ENCODE measurements at places on chromosomes 12 and 14.

- peak; percentile 38 for DNase-seq
Observed at GRCh38 chr12:120367233-120367923, 1.6 kb downstream of the MSI1 start.

DNA sequence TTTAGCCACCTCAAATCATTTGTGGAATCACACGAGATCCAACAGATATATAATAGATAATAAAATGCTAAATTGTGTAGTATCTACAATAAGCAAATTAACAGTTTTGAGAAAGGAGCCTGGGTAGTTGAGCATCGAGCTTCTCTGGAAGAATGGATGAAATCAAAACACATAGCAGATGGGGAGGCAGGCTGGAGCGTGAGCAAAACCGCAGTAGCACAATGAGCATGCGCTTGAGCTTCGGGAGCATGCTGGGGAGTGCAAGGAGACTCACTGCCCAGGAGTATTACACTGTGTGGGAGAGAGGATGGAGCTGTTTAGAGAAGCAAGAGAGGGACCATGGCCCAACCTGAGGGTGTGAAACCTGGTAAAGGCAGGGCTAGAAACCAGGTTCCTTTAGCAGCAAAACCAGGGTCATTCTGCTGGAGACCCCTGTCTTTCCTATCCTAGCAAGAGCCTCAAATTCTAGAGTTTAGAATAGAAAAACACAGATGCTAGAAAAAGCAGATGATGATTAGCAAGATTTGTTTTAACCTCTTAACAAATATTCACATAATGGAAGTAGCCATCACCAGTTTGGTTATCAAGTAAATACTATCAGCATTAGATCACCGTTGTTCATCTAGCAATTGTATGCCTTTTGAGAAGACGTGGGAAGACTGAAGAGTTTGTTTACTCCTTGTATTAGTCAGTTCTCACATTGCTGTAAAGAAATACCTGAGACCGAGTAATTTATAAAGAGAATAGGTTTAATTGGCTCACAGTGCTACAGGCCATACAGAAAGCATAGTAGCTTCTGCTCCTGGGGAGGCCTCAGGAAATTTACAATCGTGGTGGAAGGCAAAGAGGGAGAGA, 484.8 kb downstream of the EGLN3 start:
- DNase-seq, result no peak

DNA sequence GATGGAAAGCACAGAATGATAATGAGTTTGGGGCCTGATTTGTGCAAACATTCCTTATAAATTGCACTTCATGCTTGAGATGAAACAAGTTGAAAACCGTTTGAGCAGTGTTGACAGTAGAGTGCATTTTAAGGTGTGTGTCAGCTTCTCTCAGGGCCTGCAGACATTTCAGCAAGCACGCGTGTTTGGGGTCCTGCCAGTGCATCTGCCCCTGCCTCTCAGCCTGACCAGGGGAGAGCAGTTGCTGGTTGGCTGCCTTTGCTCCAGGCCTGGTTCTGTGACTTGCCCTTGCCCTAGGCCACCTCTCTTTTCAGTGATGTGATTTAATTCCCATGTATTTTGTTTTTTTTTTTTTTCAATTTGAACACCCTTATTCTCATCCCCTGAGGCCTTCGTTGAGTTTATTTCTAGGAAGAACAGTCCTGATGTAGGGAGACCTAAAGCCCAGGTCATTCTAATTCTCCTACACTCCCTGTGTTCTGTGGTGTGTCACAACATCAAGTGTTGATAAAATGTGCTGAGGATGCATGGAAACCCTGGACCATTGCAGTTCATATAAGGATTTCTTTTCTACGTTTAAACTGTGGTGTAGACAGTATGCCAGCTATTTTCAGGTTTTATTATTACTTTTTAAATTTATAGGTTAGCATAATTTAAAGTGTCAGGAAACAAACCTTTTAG, 40.1 kb upstream of the AMN start:
- DNase-seq, result no peak

- no peak for DNase-seq
Observed at GRCh38 chr12:119231774-119232173, 53.0 kb downstream of the HSPB8 start.

DNA sequence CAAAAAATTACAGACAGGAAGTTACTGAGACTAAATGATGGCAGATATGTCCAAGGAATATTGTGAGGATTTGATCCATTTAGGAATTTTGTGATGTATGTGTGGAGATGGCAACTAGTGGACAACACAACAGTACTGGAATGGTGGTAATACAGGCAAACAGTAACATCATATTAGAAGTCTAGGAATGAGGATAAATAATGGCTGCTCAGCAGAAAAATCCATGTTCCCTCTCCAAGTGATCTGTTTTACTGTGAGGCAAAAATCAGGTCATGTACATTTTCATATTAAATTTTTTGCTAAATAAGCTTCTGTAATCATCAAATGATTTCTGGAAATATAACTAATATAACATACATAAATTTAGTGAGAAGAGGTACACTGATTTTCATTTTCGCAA, 108.4 kb downstream of the MED13L start:
- DNase-seq, result no peak

GRCh38 chr14:60090864-60091519, 731 bp upstream of the PCNX4 start:
- no peak for DNase-seq

DNA sequence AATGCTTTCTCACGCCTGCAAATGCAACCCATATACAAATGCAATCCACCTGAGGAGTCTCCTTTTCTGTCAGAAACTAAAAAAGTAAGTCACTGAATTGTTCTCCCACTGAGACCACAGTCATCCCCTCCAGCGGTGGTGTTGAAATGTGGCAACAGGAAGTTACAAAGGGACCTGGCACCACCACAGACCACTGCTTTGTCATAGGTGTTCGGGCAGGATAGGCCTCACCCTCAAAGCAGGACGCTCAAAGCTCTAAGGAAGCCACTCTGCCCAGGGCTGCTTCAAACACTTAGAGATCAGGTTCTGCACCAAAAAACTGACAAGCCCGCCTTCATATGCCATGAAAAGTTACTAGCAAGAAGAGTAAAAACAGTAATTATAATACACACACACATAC, 11.3 kb downstream of the PHLDA1 start:
- DNase-seq, result no peak

DNA sequence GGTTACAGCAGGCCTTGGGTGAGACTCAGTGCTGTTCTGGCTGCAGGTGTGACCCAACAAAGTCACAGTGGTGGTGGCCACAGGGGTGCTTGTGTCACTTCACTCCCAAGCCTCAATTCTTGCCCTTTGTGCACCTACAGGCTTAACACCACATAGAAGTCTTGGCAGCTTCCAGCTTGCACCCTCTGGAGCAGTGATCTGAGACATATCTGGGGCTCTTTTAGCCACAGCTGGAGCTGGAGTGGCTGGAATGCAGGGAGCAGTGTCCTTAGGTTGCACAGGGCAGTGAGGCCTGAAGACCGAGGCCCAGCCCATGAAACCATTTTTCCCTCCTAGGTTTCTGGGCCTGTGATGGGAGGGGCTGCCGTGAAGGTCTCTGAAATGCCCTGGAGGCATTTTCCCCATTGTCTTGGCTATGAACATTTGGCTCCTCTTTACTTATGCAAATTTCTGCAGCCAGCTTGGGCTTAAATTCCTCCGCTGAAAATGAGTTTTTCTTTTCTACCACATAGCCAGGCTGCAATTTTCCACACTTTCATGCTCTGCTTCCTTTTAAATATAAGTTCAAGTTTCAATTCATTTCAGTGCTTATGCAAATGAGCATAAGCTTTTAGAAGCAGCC, 37.7 kb downstream of the ADAM21 start:
- DNase-seq, result no peak

GRCh38 chr12:119589097-119589496, 4.5 kb upstream of the TMEM233 start:
- no peak for DNase-seq

- DNase-seq, result no peak
Observed at GRCh38 chr12:70842942-70843341, 77.6 kb downstream of the PTPRR start.

GRCh38 chr12:112146123-112146522, 20.8 kb downstream of the TRAFD1 start:
- no peak for DNase-seq

DNA sequence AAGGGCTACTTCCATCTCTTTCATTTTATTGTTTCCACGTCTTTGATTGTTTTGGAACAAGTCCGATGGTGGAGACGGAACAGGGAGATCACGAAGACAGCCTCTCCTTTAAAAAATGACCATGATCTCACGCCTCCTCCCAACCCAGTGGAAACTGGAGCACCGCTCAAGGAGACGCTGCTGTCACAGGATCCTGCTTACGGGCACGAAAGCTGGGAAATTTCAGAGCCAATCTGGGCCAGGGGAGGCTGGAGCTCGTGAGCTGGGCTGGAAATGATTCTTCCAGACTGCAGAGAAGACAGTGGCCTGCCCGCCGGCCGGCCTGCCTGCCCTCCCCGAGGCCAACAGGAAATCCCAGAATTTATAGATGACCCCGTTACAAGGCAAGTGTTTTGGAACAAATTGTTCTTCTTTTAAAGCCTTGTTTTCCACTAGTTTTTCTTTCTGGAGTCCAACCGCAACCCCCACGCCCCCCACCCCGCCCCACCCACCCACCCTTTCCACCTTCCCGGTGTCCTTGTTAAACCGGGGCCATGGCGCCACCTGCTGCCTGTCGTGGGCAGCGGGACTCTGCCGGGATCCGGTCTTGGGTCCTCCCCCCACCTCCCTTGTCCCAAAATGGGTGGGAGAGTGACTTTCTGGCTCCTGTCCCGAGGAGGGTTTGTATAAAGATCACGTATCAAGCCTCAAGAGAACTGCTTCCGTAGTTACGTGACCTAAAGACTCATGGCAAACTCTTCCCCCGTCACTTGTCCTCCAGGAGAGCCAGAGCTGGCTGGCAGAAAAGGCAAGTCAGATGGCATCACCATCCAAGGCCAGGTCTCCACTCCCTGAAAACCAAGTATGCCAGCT, 40.3 kb downstream of the MAP1LC3B2 start:
- DNase-seq, result peak; percentile 73

GRCh38 chr12:113903381-113903863, 62.7 kb downstream of the RBM19 start:
- no peak for DNase-seq

DNA sequence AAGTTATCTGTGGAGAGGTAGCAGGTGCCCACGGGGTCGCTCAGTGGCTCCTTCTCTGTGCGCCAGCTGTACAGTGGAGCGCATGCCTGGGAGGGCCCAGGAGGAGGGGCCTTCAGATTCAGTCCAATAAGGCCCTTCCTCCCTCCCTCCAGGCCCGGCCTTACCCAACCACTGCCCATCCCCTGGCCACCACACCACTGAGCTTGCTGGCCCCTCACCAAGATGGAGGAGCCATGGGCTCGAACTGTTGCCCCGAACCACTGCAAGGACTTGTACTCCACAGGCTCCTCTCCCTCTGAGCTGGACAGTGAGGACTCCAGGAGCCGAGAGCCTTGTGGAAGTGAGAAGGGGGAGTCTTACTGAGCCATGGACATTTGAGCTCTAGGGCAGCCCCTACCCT, 9.8 kb downstream of the ITGA5 start:
- no peak for DNase-seq

DNA sequence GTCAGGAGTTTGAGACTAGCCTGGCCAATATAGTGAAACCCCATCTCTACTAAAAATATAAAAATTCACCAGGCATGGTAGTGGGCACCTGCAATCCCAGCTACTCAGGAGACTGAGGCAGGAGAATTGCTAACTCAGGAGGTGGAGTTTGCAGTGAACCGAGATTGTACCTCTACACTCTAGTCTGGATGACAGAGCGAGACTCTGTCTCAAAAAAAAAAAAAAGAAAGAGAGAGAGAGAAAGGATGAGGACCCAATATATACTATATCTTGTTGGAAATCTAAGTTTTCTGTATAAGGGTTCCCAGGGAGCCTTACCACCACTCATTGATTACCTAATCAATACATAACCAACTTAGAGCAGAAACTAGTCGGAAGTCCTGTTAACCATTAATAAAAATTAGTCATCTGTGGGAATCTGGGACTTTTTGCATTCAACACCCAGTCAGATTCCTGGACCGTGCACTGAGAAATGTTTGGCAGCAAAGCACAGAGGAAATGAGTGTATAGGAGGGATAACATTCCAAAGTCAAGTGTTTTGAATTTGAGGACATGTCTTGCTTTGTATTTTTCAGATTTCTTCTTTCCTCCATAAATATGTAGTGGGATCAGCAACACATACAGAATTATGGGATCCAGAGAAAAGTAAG, 44.8 kb upstream of the NR2C1 start:
- DNase-seq, result no peak

DNA sequence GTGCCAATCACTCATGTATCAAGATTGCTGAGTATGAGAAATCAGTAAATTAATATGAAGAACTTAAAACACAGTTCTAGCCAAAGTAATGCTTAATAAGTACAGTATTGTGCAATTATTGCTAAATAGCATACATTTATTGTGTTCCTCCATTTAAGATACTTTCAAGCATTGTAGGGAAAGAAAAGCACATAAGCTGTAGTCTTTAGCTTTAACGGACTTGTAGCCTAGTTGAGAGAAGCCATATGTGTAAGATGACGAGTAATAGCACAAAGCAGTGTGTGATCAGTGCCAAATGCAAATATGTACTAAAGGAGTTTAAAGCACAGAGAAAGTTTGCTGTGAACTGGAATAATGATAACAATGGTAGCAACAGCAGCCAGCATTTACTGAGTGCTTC, 38.1 kb downstream of the ETV6 start:
- no peak for DNase-seq

DNA sequence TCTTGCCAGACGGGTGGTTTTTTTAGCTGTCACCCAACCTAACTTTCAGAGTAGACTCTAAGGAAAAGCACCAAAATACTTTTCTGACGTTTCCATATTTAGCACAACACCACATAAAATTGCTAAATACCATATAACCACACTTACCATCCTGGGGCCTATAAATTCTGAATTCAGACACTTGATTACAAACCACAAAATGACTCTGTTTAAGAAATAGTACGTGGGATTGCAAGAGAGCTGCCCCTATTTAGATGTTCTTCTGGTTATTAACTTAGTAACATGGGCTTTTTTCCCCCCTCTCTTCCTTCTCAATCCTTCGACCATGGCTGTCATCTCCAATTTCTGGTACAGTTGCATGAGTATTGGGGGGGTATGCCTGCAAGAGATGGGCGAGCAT, 287.7 kb downstream of the BMP4 start:
- DNase-seq, result no peak

DNA sequence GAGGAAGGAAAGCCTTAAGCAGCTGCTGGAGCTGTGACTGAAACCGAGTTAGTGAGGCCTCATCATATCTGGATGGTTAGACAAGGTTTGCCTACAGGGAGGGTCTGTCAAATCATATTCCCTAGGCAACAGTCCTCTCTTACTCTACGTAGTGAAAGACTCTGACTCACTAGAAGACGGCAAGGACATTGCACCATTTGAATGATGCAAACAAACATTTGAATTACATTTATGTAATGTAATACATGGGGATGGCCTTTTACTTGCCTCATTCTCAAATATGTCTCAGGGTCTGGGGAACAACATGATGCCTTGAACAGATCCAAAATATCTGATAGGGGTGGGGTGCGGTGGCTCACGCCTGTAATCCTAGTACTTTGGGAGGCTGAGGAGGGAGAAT, 29.8 kb upstream of the STRAP start:
- DNase-seq, result no peak

DNA sequence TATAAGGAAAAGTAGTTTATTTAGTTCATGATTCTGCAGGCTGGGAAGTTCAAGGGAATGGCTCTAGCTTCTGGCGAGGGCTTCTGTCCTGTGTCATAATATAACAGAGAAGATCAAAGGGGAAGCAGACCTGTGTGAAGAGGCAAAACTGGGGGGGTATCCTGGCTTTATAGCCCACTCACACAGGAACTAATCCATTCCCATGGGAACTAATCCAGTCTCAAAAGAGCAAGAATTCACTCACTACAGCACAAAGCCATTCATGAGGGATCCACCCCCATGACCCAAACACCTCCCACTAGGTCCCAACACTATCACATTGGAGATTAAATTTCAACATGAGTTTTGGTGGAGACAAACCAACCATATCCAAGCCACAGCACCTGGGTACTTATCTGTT, 6.9 kb downstream of the ALDH6A1 start:
- no peak for DNase-seq

Data from neural crest cell (in vitro differentiated cells).